ENCODE measurements at places on chromosomes 4 and X. TPM values are rescaled to one million over a fixed set of nuclear protein-coding genes. Genes with fewer than 3 reads are reported as not detected.
A peak's percentile ranks its signal among the peaks of the same experiment; 100 is the strongest.

DNA sequence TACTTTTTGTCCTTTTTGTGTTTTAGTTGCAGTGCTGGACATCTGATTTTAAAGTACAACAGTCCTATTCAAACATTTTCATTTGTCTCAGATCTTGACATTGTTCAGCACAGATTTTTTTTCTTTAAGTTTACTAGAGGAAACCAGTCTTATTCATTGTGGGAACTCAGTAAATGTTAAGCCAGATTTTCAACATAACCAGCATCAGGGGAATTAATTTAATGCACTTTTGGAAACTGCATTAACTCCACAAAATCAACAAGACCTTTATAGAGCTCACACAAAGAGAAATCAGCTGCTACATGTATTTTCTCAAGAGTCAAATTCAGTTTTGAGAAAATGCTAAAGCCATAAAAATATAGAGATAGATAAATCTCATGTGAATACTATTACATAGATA is 9.9 kb downstream of the CPE start:
- peak; percentile 59 for DNase-seq

DNA sequence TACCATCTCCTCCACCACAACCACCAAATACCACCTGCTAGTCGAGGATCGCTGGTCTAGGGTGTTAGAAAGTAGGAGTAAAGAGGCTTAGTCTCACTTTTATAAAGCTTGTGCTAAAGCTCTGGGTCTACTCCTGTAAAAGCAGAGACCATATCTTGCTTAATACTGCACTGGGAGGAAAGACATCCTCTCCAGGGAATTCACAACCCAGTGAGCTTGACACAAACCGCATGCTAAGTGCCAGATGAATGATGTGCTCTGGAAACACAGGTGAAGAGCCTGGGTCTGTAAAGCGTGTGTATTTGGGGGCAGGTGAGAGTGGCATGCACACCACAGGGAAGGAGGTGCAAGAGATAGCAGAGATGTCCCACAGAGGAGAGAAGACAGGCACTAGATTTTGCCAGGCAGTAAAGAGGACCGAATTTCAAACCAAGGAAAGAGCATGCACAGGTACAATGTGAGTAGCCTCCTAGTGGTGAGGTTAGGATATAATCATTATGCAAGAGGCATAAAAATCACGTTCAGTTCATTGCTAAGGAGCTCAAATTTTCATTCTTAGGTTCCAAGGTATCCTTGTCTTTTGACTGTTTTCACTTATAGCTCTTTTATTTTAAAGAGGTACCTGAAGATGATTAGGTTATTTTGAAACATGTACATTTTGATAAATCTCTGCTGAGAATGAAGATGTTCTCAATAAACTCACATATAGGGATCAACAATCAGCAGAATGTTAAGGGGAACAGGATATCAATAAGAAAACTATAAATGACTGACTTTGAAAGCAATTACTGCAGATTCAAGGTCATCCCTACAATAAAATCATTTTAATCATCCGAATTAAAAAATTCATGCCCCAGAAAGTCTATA is 20.7 kb downstream of the TAPT1 start:
- no peak for DNase-seq

DNA sequence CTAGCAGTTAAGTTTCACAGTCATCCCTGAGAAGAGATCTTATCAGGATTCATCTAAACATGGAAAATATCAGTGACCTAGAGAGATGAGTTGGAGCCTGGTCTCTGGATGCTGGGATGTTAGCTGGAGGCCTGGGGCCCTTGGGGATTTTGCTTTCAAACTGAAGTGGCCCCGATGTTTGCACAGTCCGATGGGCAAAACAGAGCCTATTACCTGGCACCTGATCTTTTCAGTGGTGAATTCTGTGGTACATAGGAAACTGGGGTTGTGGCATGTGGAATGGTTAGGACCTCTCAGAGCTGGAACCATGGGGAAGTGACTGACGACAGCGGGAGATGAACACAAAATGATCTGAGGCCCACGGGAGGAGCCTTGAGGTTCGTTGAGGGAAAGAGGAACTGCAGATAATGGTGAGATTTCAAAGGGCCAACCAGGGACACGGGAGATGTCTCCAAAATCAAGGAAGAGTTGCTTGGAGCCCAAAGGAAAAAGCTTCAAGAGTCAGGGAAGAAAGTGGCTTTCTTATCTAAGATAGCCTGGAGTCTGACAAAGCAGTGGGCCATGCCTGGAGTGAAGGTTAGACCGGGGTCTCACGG is 17.8 kb upstream of the TENM3 start:
- no peak for DNase-seq

- peak; percentile 13 for DNase-seq
Observed at GRCh38 chr4:86720508-86721068, 126.5 kb downstream of the PTPN13 start.

DNA sequence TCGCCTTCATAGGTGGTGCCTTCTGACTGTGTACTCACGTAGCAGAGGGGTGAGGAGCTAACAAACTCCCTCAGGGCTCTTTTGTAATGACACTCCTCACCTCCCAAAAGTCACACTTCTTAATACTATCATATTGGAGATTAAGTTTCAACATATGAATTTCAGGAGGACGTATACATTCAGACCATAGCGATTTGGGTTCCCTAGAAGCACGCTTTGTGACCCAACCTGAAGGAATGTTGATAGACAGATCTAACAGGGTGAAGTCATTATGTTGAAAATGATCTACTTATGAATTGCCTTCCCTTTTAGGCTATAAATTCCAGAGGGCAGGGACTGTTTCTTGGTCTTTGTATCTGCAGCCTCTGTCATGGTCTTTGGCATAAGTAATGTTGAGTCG is 3.2 kb upstream of the KLHL34 start:
- no peak for DNase-seq

- no peak for DNase-seq
Observed at GRCh38 chrX:77918568-77918967, 8.1 kb downstream of the ATP7A start.

- DNase-seq, result no peak
Observed at GRCh38 chr4:124104628-124105027, 607.9 kb downstream of the ANKRD50 start.

- DNase-seq, result no peak
Observed at GRCh38 chrX:24466025-24466424, 939 bp downstream of the PDK3 start.

DNA sequence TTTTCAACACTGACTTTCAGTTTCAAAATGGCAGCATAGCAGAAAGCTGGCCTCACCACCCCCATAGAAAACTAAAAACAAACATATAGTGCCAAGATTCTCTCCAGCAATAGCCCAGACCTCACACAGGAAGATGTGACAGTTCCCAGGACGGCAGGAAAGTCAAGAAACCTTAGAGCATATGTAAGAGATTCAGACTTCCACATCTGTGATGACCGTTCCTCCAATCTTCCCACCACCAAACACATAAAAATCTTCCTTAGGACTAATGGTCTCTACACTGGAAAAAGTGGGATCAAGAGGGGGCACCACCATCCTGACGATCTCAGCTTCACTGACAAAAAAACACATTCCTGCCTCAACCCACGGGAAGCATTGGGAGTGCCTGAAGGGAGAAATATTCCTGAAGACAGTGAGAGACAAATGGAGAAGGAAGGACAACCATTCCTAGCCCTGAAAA is 134.1 kb upstream of the CPXCR1 start:
- no peak for DNase-seq

DNA sequence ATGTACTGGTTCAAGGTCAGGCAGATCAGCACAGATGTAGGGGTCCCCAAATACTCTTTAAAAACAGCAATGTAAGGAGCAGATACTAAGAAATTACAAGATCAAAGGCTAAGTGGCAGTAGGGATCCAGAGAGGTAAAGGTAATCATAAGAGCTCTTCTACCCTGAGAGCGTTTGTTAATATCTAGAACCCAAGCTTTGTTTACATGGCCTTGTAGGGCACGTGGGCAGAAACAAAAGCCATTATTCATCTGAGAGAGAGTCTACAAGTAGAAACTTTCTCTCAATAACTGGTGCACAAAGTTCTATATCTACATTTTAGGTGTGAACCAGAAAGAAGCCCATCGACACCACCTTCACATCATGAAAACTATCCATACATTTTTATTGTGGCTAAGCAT is 225.6 kb upstream of the PCDH10 start:
- DNase-seq, result no peak

- peak; percentile 0 for DNase-seq
Observed at GRCh38 chrX:3638280-3638873, 75.1 kb downstream of the PRKX start.

- no peak for DNase-seq
Observed at GRCh38 chr4:960140-960635, 13.2 kb downstream of the DGKQ start.

DNA sequence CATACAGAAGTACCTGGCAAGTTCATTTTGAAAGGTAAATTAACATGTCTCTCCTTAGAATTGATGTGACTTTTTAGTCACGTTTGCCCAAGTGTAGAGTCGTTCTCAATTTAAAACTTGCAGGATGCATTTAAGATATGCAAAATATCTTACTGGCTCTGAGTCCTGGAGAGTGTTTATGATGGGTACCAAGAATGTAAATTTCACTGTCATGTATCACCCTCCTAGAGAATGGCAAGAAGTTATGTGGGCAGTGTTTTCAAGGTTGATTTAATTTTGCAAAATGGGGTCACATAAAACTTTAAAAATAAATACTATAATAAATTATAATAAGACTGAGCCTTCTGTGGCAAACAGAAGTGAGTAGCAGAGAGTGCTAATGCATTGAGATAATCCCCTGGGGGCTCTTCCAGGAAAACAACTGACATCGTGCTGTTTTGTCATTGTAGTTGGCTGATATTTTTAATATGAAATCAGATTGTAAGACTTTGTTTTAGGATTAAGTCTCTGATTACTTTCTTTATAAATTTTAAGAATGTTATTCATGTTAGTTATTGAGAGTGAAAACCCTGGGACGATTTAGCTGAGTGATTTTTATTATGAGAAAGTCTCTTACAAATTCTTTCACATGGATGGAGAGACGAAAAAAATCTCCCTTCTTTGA is 103.0 kb downstream of the AFF1 start:
- peak; percentile 27 for DNase-seq

DNA sequence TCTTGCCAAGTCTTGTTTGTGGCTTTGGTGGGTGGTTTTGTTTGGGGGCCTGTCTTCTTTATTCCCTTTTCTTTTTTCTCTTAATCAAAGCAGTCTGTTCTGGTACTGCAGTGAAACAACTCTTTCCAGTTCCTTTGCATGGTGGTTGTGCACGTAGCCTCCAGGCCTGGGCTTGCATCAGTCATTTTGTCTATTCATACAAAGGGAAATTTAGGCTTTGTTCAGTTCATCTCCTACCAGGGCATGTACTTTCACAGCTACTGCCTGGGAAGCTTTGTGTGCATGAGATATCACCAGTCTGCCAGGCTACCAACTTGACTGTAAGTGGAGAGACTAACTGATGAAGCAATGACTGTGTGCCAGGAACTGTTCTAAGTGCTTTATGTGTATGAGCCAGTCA is 8.5 kb downstream of the TRIM2 start:
- DNase-seq, result peak; percentile 78

DNA sequence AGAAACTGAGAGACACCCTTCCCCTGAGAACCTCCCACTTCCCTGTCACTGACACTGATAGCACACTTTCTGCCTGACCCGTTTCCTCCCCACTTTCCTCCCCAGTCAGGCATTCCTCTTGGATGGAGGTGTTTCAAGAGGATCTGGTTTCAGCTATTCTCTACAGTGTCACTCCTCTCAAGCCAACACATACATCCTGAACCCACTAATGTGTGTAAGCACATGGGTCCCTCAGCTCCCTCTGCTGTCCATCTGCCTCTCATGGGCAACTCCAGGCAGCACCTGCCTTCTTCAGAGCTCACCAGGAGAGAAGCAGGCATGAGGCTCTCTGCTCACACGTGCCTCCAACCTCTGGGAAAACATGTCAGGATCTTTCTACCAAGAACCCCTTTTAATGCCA is 207.6 kb downstream of the NAF1 start:
- DNase-seq, result no peak

- DNase-seq, result no peak
Observed at GRCh38 chr4:19285146-19285545, 966.6 kb upstream of the SLIT2 start.

GRCh38 chrX:132631579-132632232 is 142.9 kb upstream of the MBNL3 start:
- no peak for DNase-seq

DNA sequence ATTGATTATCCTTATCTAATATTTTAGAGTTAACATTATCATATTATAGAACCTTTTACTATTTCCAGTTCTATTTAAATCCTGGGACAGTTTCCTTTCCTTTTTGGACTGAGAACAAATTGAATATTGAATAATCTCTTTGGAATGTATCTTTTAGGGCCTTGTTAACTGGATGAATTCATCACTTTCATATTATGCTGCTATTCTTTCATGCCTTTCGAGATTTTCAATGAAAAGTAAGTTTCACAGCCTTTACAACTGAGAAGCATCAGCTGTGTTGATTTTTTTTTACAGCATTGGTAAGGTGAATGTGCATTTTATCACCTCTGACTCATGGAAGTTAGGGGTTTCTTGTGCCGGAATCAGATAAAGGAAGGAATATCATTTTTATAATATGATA is 39.6 kb downstream of the PDLIM5 start:
- DNase-seq, result no peak

DNA sequence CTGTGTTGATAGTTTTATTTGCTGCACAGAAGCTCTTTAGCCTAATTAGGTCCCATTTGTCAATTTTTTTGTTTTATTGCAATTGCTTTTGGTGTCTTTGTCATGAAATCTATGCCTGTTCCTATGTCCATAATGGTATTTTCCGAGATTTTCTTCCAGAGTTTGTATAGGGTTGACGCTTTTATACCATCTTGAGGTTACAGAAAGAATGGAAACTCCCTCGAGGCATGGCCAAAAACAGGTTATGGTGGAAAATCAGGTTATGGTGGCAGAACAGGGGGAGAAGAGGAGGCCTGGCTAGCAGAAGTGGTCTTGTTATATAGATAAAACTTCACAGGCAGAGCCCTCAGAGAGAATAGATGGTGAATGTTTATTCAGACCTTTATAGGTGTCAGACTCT is 21.6 kb downstream of the OPHN1 start:
- no peak for DNase-seq

DNA sequence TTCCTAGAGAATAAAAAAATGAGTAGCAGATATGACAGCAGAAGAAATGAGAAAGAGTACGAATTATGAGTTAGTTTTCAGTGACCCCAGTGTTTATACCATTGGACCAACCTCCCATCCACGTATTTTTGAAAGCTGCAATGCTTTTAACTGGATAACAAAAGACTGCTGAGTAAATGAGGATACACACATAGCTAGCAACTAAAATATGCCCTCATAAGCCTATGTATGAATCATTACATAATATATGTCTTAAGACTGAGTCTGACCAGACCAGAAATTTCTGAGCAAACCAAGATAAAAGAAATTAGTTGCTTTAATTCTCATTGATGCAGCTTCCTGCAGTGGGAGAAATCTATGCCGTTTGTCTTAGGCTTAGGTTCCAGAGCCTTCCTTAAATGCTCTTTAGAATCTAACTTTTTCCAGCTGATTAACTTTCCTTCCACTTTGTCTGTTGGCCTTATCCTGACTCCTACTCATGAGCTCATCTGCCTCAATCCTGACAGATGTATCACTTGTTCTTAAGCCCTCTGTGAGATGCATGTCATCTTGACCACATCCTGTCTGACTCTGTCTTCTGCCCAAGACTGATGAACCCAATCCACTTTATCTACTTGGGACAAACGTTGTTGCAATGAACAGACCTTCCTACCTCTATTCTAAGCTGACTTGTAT is 301.4 kb upstream of the AADAT start:
- no peak for DNase-seq

Gene RBBP7
- 126 TPM for total RNA-seq

Gene GRK4
- total RNA-seq, result 7.5 TPM

Gene OCIAD1
- 83.2 TPM for total RNA-seq

Gene CLGN
- 0.59 TPM for total RNA-seq

Gene MAOB
- 2.5 TPM for total RNA-seq

Gene SUPT20HL2
- not detected for total RNA-seq

Gene RASL11B
- 21.5 TPM for total RNA-seq

Gene HS3ST1
- total RNA-seq, result 0.69 TPM

Gene BEND2
- not detected for total RNA-seq

Gene CLDN2
- 0.10 TPM for total RNA-seq
